ENCODE measurements at places on chromosomes 11 and 22. TPM values are rescaled to one million over a fixed set of nuclear protein-coding genes. Genes with fewer than 3 reads are reported as not detected.

DNA sequence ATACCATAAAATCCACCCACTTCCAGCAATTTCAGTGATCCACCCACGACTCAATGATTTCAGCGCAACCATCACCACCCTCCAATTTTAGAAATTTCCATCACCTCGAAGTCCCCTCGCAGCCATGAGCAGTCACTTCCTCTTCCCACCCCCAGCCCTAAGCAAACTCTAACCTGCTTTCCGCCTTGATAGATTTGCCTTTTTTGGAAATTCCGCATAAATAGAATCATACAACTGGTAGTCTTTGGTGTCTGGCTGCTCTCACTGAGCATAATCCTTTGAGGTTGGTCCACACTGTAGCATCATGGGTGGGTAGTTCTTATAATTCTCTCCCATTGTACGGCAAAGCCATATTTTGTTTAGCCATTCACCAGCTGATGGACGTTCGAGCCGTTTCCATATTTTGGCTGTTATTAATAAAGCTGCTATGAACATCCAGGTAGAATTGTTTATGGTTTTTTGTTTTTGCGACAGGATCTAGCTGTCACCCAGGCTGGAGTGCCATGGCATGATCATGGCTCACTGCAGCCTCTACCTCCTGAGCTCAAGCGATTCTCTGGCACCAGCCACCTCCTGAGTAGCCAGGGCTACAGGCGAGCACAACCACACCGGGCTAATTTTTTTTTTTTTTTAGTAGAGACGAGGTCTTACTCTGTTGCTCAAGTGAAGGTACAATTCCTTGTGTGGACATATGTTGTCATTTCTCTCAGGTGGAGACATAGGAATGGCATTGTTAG, 16.0 kb downstream of the PIM3 start:
- DNase-seq, result no peak

DNA sequence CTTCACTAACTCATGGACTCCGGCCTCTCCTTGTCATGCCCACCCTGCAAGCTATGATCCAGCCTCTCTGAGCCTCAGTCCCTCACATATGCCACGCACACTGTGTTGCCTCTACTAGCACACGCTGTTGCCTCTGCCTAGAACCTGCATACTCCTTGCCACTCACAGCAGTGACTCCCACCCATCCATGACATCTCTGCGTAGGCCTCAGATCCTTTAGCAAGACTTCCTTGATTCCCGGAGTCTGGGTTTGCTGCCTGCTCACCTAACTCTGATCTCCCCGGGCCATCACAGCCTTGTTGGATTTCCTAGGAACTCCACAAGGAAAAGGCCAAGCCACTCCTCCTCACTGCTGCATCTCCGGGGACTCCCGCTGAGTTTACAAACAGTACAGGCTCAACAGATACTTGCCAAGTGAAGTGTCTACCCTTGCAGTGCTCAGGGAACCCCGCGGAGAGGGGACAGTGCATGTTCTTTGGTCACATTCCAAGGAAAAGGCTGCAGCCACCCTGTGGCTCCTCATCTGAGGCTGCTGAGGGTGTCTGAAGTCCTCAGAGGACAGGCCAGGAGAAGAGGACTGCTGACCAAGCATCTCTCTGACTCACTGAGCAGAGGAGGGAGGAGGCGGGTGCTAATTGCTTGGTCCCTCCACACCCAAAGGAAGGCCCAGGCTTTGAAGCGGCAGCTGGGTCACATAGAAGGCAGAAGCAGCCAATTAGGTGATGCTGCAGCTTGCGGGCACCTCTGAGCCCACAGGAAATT, 42.4 kb upstream of the NAV2 start:
- no peak for DNase-seq

- no peak for DNase-seq
These were observed 33.6 kb downstream of the GALNT18 start for GRCh38 chr11:11588243-11588642.

- no peak for DNase-seq
These were observed 50.2 kb downstream of the LINC01488 start for GRCh38 chr11:69531717-69532088.

DNA sequence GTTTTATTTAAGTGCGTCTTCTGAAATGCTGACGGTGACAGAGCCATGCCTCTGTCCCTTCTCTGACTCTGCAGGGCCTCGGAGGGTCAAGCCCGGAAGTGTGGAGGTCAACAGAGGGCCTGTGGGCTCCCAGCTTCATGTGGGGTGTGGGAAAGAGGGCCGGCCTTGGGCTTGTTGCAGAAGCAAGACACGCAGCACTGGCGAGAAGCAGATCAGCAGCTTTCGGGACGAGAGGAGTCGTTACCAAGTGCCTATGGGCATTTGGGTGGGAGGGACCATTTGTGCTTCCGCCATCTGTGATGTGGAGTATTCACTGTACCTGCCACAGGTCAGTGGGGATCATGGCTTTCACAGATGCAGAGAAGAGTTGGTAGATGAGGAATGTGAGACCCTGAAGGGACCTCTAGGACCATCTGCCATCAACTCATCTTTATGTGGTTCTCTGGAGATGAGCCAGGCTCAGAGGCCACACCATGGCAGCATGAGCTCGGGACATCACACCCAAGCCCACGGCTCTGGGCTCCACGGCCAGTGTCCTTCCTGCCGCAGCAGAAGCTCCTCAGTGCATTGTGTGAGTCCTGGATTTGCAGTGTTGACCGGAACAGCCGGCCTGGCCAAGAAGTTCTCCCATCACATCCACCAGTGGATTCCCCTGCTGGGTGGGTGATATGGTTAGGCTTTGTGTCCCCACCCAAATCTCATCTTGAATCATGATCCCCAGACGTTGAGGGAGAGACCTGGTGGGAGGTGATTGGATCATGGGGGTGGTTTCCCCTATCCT, 590.7 kb downstream of the TBC1D22A start:
- DNase-seq, result no peak

DNA sequence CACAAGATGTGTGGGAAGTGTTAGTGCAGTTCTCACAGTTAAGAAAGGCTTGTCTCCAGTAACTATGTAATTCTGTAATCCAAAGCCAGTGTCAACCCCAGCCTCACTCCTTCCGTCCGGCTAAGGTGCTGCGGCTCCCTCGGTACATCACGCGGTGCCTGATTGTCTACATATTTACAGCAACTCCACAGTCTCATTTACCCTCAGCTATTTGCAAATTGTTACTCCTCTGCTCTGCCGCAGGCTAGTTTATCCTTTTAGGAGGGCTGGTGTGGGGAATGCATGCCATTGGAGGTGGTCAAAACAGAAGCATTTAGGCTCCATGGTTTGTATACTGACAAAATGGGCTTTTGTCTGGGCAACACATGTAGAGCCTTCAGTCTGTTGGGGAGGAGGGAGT, 358.3 kb downstream of the METTL15 start:
- no peak for DNase-seq

DNA sequence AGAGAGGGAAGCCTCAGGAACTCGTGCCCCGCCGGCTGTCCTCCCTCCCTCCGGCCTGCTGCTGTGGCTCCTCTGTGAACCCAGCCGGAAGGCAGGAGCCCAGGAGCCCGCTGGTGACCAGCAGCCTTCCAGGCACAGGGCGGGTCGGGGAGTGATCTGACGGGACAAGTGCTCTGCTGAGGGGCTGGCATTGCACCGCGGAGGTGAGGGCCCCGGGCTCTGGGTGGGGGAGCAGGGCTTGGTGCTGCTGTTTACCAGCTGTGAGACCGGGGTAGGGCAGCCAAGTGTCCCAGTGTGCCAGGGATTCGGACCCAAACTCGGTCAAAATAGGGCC, 53.3 kb downstream of the FLRT1 start:
- no peak for DNase-seq

DNA sequence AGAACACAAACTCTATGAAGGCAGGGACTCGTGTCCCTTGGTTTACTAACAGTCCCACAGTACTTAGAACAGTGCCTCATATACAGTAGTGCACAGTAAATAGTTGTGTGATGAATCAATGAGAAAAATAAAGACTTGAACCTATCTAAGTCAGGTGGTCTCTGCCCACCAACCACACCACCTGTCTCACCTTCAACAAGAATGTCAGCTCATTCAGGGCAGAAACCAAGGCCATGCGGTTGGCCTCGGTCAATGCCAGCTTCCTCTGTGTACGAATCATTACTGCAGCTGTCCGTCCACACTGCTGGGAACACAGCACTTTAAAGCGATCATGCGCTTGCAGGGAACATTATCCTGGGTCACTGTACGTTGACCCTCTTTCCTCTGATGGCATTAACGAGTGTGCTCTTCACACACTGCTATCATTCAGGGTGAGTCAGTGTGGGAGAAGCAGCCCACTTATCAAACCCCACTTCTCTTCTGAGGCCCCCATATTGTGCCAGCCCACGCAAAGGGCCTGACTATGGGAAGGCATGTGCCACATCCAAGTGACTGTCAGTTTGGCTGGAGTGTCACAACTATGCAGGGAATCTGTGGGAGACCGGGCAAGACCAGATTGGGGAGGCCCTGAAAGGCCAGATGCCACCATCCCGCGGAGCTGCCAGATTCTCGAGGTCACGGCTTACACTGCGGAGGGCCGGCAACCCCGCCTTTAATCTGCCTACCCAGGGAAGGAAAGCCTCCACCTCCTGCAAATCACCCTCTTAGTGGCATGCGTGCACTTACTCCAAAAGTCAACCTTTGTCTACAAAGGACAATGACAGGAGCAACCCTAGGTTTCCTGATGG, 36.1 kb downstream of the LARGE1 start:
- DNase-seq, result no peak

The TFIP11 gene
- polyA plus RNA-seq, result 23.1 TPM

Measured in hindlimb muscle (tissue), 1 donor.